ENCODE measurements at places on chromosomes 16 and 17.

DNA sequence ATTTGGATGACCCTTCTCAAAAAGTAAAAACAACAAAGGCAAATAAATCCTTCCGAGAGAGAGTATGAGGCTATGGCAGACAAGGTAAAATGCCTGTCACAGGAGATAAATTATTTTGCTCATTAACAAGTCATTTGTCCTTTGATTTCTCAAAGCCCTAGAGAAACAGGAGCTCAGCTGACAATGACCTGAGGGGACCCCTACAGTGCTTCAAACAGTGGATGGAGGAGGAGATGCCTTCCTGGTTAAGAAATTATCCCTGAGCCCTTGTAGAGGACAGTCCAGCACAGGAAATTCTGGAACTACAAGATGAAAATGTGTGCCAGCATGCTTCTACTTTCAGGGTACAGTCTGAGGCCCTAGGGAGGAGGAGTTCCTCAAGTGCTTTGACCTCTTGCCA is 24.0 kb upstream of the RHBDL3 start:
- no peak for DNase-seq

GRCh38 chr17:10112962-10113361 is 85.4 kb downstream of the GAS7 start:
- no peak for DNase-seq

DNA sequence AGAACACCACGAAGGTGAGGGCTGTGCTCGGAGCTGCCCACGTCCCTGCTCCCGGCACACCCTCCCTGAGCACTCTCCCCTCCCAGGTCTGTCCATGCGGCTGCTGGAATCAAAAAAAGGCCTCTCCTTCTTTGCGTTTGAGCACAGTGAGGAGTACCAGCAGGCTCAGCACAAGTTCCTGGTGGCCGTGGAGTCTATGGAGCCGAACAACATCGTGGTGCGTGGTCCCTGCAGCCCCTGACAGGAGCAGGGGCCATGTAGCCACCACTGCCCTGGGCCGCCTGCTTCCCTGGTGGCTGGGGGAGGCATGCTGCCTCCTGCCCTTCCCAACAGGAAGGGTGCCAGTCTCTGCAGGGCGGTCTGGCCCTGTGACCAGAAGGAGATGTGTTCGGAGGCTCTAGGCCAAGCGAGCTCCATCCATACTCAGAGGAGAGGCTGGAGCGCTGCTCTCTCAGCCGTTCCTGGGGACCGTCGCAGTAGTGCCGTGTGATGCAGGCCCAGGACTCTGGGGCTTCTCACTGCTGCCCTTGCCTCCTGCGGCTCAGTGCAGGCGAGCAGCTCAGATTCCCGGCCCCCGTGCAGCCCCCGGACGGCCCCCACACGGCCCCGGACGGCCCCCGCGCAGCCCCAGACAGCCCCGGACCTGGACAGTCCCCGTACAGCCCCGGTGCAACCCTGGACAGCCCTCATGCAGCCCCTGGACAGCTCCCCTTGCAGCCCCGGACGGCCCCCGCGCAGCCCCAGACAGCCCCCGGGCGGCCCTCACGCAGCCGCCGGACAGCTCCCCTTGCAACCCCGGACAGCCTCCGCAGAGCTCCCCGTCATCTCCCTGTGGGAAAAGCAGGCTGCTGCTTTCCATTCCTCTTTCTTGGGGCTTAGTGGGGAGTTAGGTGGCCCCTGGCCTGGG is 20.5 kb downstream of the TCF25 start:
- no peak for DNase-seq

DNA sequence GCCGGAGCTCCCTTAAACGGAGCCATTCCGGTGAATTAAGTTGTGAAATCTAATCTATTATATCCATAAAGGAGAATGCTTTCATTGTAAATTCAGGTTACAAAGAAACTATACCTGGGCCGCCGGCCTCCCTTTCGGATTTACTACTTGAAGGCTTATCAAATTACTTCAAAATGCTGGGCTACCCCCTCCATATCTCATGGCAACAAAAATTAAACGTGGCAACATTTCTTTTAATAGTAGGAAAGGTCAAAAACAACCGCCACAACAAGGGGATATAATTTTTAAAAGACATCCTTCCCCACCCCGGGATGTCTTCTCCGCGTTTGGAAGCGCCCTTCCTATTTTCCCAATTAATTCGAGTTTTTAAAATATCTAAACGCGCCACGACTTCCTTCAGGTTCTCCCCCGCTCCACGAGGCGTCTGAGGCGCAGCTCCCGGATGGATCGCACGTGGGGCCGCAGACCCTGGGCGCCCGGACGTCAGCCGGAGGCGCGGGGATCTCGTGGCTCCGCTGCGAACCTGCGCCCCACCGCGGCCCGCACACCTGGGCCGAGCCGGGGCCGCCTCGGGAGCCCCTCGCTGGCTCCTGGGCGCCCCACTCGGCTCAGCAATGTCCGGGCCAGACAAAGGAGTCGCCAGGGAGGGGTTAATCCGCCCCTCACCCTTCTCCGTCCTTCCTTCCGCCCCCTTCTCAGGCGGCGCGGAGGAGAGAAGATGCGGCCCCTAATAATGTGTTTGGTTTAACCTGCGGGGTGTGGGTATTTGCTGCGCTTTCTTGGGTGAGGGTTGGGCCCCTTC is 47.4 kb upstream of the SLC38A10 start:
- DNase-seq, result no peak
